ENCODE measurements at places on chromosomes 6 and 20.
A peak's percentile ranks its signal among the peaks of the same experiment; 100 is the strongest.

DNA sequence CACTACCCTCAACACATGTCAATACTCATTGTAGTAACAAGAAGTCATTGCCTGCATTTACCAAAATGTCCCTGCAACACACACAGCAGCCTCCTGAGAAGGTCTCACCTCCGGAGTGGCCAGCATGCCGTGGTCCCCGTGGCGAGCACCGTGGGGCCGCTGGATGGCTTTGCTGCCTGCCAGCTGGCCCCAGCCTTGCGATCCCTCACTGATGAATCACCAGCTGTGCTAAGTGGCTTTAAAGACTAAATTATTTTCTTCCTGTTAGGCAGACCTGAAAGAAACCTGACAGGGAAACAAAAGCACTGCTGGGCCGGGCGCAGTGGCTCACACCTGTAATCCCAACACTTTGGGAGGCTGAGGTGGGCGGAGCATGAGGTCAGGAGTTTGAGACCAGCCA lies 306.7 kb downstream of the CDH4 start:
- DNase-seq = no peak

DNA sequence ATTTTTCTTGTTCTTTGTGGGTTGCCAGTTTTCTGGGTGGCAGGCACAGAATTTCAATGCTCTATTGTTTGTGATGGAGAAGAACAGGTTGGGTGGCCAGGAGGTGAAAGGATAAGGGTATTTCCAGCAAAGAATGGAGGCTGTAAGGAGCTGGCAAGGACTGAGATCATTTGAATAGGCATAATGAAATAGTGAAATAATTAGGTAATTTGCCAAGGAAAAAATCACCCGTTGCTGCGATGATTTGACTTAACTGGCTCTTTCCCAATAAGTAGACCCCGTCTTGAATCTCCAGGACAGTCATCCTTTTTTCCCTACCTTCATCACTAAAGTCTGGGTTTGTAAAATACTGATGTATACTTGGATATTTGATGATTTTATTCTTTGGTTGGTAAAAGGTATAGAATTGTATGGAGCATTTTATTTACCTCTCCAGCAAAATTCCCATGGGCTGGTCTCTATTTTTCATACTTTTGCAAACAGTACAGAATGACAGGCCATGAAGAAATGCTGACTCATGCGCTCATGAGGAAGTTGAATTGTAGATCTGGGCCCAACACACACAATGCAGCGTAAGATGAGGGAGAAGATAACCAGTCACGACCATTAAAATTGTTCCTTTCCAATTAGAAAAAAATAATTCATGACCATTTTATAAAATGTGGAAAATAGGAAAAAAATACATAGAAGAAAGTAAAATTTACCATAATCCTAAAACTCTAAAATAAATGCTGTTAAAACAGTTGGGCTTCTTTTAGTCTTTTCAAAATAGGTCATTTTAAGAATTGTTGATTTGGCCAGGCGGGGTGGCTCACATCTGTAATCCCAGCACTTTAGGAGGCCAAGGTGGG lies 2.4 kb upstream of the GCNT2 start:
- no peak for DNase-seq

GRCh38 chr20:17917832-17918618 lies 50.6 kb downstream of the SNX5 start:
- no peak for DNase-seq

- no peak for DNase-seq
These were observed 3.3 kb upstream of the APMAP start for GRCh38 chr20:24995741-24996448.

DNA sequence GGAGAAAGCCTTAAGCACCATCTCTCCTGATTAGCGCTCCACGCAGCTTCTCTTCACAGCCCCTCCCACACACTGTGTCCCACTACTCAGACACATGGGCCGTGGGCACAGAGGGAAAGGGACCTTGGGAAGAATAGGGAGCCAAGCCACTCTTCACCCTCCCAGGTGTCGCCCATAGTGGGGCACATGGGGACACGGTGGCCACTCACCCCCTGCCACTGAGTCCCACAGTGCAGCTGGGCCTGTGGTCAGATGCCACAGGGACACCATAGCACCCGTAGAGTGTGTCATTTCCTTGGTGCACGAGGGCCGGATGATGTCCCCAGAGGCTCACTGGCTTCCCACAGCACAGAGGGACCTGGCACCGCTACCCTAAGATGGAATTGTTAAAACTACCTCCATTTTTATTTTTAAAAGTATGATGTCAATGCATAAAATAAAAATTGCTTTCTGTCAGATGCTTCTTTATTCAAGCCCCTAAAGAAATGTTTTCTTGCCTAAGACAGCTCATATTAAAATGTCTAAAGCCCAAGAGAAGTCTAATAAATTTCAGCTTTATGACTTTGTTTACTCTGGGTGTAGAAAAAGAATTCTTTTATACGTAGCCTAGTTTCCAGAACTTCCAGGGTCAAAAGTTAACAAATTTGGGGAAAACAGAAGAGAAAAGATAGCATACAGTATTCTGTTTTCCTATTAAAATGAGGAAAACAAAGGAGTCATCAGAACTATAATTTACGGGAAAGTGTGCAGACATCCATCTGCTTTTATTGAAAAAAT lies 191.0 kb upstream of the SNX9 start:
- no peak for DNase-seq

- no peak for DNase-seq
These were observed 6.2 kb downstream of the JPH2 start for GRCh38 chr20:44180814-44181213.

GRCh38 chr6:2857580-2858337 lies 16.1 kb upstream of the SERPINB1 start:
- peak; percentile 82 for DNase-seq

DNA sequence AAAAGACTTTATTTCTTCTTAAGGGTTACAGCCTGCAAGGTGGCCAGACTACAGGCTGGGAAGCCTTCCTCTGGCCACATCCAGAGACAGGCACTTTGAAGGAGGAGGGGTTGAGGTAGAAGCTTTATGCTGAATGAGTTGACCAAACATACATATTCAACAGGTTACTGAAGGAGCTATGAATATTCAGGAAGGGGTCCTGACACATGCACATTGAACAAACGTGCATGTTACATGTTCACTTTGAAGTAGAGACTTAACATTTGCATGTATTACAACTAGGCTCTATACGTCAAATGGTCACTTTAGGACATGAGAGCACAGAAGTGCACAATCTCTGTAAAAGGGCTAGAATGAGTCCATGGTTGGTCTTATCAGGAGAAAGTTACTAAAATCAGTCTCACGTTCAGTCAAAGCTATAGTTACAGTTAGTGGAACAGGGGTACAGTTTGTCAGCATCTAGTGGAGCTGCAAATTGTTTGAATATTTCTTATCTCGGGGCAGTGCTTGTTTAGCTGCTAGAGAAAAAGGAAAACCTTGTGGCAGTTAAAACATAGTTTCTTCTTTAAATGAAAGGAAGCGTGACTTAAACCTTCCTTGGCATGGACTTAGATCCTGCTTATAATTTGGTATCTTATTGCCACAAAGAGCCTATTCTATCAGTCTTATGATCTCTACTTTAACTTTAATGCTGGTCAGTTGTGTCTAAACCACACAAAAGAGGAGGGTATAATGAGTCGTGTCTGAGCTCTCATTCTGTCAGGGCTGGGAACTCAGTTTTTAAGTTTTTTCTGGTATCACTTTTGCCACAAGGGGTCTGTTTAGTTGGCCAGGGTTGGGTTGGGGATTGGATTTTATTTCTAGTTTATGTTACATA lies 4.6 kb upstream of the ZSCAN9 start:
- DNase-seq = no peak

DNA sequence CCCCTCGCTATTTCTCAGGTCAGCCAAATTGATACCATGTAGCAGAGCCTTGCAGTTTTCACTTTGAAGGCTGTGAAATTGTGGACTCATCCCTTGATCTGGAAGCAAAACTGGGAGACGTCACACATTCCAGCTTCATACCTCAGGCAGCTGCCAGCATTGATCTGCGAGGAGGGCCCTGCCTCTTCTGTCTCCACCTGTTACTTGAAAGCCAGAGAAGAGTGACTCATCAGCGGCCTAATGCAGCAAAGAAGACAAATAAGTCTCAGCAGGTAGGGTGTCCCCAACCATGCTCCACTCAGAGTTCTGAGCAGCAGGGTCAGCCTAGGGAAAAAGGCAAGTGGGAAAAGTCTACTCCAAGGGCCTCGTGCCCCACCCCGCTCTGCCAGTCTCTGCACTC lies 69.4 kb upstream of the BMP2 start:
- no peak for DNase-seq

DNA sequence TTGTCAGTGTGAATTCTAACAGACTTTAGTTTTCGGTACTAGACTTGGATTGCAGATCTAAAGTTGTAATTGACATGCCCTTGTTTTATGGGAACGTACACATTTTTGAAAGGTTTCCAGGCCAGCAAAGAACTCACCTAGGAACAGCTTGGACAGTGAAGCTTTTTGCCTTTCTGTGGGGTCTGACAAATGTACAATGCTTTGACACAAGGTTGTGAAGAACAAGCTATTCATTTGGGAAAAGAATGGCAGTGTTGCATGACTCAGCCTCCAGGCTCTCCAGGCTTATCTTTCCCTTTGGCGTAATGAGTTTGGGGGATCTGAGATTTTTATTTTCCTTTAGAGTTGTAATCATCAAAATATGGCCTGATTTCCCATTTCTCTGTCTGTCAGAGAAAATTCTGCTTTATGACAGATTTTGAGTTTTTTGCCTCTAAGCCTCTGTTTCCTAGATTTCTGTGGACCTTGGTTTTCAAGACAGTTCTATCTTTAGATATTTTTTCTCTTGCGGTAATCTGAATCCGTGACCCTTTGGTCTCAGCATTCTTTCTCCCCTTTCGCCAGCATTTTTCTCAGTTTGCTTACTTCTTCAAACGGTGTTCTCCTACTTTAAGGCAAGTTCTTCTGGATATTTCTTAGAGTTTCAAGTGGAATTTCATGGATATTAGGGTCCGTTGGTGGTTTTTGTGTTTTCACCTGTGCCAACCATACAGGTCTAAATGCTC lies 221.0 kb downstream of the ADGB start:
- no peak for DNase-seq

DNA sequence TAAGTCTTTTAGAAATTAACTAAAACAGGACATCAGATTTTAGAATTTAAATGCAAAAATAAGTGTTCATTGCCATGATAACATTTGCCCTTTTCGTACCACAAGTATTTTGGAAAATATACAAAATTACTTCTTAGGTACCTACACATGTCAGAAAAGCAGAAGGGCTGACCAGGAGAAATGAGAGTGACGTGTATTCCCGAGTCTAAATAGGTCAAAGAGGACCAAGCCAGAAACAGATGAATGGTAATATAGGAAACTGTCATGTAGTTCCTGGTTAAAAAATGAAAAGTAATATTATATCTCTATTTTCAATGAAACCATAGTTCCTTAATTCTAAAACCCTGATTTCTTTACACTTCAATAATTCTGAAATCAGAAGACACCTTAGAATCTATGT lies 126.2 kb downstream of the IPCEF1 start:
- DNase-seq = no peak

- peak; percentile 48 for DNase-seq
These were observed 613 bp upstream of the DLL1 start for GRCh38 chr6:170291271-170292110.

DNA sequence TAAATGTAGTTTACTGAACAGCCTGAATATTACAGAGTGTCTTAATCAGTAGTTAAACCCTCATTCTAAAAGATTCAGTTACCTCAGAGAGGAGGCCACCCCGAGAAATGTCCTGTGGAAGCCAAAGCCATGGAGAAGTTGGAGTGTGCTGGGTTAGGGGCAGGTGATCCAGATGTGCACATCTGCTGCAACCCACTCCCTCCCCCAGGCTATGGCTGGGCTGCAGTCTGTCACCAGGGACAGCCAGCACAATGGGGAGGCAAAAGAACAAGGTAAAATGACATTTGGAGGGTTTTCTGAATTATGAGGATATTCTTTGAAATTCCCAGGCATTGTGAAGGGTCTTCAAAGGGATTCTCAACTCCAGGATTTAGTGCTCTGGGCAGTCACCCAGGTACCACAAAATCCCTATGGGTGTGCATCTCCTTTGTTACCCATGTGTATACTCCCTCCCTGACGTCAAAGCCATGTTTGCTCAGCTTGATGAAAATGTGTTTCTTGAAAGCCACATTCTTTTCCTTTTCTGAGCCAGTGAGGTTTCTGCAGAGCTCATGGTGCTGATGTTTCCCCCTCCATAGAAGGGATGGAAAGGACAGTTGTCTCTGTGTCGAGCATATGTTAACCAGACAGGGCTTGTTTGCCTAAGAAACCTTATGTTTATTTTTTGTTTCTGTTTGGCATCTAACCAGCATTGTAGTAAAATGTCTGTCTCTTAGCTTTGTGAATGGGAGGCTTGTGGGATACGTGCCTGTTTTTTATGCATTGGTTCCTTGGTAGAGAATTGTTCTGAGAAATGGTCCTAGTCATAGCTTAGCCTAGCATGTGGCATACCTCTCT lies 212.3 kb upstream of the TBX18 start:
- no peak for DNase-seq

DNA sequence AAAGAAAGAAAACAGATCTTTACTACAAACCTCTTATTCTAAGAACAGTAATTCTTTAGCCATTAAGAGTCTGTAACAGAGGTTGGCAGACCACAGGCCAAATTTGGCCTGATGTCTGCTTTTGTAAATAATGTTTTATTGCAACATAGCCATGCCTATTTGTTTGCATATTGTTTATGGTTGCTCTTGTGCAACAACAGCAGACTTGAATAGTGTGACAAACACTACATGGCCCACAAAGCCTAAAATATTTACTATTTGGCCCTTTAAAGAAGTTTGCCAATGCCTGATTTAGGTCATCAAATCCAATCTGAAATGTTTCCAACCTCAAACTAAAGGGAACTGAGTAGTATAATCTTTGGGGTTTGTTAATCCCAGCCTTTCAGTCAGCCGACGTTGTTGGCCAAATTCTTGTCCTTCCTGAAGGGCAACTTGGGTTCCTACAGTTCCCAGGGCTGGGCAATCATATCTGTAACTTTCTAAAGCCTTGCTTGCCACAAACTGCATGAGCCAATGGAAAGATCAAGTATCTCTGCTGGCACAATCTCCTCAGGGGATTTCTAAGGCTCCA lies 33.9 kb upstream of the TBC1D20 start:
- DNase-seq = no peak

DNA sequence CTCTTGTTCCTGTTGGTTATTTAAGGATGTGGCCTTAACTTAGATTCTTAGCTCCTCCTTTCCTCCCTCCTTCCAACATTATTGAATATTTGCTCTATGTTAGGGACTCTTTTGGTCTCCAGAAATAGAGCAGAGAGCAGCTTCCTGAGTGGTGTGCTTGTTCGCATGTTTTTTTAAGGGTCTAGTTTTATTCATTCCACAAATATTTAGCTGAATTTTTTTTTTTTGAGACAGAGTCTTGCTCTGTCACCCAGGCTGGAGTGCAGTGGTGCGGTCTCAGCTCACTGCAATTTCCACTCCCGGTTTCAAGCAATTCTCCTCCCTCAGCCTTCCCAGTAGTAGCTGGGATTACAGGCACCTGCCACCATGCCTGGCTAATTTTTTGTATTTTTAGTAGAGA lies 169.2 kb downstream of the ZFAND3 start:
- no peak for DNase-seq

DNA sequence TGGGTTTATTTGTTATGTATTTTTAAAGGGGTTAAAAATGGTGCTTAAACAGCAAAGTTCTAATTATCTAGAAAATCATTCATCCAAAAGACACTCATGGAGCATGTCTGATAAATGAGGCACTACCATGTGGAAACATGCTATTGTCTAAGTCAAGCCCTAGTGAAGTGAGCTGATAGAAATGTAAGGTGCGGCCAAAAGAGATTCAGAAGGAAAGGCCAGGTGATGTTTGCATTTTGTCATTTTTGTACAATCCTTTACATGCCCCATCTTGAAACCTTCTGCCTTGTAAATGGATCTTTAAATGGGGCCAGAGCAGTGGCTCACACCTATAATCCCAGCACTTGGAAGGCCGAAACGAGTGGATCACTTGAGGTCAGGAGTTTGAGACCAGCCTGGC lies 77.3 kb downstream of the PLCG1 start:
- DNase-seq = no peak

All from CD4-positive, alpha-beta T cell treated with Interleukin-15 for 1 hour (primary cell).